ENCODE measurements at places on chromosomes 6 and 20.
A peak's percentile ranks its signal among the peaks of the same experiment; 100 is the strongest.

DNA sequence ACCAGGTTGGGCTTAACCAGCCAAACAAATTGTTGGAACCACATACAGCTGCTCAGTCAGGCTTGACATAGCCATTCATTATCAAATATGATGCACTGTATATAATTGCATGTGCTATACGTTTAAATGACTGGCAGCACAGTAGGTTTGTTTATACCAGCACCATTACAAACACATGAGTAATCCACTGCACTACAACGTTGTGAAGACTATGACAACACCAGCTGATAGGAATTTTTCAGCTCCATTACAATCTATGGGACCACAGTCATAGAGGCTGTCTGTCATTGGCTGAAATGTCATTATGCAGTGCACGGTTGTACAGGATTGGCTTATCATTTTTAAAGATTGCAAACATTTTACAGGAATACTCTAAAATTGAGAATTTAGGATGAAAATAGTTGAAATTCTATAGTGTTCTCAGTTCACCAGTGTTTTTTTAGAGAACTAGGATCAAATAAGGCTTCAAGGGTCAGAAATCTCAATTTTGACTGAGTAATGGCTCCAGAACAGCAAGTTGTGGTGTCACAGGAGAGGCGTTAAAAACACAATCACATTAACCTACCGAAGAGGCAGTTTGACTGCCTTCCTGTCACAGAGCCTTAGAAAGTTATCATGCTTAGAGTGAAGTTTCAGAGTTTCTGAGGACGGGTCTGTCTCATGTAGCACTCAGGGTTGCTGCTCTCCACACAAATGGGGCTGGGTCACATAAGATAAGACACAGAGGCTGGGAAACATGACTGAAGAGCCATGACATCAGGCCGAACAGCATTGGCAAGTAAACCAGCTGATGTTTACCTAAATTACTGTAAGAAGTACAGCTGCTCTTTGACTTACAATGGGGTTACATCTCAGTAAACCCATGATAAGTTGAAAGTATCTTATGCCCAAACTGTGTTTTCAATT, 60.7 kb upstream of the SMLR1 start:
- DNase-seq = no peak

GRCh38 chr6:82245376-82245775, 2.2 kb downstream of the IBTK start:
- no peak for DNase-seq

- no peak for DNase-seq
Observed at GRCh38 chr20:52812231-52812847, 159.8 kb upstream of the TSHZ2 start.

DNA sequence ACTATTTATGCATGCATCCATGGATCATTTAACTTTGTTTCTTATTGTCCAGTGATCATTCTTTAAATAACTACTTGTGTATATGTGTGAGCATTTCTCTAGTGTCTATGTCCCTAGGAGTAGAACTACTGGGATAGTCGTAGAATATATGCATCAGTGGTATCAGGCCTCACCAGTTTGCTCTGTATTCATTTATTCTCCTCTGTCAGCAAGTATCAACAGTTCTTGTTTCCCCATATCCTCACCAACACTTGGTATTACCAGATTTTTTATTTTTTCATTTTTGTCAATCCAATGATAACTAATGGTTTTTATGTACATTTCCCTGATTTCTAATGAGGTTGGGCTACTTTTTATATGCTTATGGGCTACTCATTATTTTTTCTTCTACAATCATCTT, 27.9 kb downstream of the CTNNBL1 start:
- DNase-seq = no peak

- DNase-seq = no peak
Observed at GRCh38 chr6:159676890-159677505, 16.0 kb downstream of the SOD2 start.

- DNase-seq = no peak
Observed at GRCh38 chr6:52104979-52105378, 17.6 kb upstream of the PKHD1 start.

DNA sequence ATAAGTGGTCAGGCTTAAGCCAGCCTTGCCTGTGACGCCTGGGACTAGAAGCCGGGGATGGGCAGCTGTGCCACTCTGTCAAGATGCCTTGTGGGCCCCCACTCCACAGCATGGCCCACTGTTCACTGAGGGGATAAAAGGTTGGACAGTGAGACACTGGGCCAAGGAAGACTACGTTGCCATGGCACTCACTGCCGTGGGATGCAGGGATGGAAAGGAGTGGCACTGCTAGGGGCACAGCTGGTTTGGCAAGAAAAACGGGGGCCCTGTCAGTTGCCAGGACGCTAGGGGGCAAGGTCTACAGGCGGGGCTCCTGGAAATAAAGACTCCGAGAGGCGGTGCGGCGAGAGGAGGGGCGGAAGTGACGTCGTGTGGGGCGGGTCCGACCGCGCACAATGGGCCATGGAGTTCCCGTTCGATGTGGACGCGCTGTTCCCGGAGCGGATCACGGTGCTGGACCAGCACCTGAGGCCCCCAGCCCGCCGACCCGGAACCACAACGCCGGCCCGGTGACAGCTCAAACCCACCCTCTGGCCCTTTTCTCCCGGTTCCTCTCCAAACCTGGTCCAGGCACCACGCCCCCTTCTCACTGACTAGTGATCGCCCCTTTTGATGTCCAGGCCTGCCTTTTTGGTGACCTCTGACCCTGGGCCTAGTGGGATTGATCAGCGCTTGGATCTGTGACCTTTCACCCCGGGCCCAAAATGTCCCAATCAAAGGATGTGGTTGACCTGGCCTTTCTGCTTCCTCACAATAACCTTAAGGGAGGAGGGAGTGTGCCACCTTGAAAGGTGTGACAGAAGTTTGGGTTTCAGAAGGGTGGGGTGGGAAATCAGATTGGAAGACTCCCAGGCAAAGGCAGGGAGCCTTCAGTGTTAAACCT, at the start of gene ATAT1:
ATAT1 (plus strand) TSS at position 391 of the 883 bp plus-strand sequence.
- DNase-seq = peak; percentile 70

DNA sequence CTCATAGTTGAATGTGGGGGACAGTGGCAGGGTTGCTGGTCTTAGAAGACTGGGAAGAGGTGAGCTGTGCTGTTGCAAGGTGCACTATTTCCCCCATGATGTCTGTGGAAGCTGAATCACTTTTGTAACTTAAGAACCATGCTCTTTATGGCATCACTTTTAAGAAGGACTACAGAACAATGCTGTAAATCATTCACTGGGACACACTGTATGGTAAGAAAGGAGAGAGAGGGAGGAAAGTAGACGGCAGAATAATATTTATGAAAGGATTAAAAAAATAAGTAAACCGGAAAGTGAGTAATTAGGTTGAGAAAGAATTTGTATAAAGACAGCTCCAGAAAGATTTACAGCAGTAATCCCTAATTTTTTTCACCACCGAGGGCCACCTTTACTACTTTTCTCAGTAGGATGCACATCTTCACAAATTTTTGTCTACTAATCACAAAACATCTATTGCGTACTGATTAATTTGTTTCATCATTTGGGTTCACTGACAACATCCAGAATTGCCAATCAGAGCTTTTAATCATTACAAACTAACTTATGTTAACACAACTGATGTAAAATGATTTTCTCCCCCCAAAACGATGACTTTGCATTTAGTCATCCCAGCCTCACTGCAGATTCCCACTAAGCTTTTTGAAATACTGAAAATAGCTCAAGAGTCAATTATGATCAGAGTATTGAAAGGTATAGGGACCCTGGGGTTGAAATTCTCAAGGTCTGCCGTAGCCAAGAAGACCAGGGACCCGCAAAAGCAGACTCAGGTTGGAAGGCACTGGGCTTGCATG, 560.7 kb upstream of the NOX3 start:
- DNase-seq = no peak

DNA sequence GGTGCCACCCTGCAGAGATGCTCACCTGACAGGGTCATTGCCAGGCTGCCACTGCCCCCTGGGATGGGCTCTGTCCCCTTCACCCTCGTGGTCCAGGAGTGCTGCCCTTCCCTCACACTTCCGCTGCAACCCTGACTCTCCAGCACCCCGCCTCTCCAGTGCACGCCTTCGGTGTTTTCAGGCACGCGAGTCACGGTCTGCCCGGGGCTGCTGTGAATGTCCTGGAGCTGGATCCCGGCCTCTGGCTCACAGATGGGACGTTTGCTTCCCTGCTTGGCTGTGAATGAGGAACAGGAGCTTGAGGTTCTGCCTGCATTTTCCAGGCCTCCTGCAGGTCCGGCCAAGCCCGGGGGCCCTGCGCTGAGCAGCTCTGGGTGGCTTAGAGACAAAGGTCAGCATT, 343.4 kb downstream of the SMOC2 start:
- DNase-seq = no peak

DNA sequence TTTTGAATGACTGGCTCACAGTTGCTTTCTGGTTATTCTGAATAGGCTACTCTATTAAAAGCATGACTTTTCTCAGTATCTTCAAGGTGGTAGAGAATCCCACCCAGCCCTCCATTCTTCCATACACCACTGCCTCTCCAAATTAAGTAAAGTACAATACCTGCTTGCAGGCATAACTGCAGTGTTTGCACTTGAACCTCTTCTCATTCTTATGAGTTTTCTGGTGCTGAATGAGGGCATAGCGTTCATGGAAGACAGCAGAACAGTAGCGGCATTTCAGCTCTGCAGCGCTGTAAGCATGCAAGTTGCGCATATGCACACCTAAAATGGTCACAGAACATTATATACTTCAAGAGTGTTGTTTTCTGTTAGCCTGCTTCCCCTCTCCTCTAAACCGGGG, 12.5 kb downstream of the CTCFL start:
- DNase-seq = no peak

- DNase-seq = no peak
Observed at GRCh38 chr6:3764516-3765335, 13.2 kb upstream of the PXDC1 start.

DNA sequence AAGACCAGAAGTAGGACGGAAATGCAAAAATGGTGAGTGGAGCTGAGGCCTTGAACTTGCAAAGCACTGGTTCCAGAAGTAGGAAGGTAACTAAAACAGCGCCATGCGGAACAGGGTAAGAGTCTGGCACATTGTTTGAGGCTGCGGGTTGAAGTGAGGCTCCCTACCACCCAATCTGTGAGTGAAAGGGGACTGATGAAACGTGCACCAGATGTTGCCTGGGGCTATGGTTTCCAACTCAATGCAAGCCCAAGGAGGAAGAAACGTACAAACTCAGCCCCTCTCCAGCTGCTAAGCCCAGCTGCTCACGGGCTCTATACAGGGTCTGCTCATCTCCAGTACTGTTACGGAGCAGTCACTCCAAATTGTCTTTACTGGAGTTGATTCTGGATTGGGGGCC, 68.7 kb upstream of the KCNK16 start:
- DNase-seq = no peak

DNA sequence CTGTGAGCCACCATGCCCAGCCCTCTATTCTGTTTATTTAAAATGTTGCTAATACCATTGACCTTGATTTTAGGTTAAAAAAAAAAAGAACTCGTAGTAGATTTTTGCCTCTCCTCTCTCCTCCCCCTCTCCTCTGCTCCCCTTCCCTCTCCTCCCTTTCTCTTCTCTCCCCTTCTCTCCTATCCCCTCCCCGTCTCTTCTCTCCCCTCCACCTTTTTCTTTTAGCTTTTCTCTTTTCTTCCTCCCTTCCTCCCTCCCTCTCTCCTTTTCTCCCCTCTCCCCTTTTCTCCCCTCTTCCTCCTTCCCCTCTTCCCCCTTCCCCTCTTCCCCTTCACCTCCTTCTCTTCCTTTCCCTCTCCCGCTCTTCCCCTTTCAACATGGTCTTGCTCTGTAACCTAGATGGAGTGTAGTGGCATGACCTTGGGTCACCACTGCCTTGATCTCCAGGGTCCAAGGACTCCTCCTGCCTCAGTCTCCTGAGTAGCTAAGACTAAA, 223.8 kb downstream of the ZFAND3 start:
- no peak for DNase-seq

DNA sequence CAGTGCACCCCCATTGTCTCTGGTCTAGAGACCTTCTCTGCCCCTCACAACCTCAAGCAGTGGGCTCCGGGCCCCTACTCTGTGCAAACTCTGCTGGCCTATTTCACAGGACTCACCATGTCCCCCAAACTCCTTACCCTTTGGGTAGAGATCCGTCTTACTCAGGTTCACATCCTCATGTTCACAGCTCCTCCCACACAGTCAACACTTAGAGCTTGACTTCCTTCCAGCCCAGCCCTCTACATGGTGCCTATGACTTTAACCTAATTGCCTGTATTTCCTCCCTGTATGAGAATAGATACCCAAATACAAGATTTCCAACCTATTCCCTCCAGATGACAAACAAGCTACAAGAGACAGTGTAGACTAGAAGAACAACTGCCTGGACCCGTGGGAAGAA, 528.6 kb upstream of the JARID2 start:
- DNase-seq = no peak

GRCh38 chr6:133160536-133160935, 80.6 kb upstream of the EYA4 start:
- DNase-seq = no peak

DNA sequence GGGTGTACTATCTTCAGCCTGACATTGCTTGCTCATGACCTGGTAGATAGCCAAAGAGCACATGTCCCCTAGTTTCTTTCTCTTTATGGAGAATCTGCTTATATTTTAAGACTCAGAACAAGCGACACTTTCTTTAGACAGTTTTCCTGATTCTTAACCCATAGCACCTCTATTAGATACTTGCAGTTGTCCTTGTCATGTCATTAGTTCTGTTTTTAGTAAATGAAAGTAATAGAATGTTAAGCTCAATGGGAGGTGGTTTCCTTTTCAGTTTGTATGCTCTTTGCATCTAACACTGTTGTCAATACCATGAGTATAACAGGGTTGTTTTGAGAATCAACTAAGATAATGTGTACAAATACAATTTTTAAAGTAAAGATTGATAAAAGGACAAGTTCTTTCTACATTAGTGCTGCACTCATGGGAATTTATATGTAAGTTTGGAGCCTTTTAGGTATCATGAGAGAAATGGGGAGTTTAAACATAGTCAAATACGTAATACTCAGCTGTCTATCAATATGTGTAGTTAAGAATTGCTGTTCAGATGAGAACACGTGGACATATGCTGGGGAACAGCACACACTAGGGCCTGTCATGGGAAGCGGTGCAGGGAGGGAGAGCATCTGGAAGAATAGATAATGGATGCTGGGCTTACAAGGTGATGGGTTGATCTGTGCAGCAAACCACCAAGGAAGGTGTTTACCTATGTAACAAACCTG, 124.3 kb downstream of the GRM1 start:
- DNase-seq = no peak

DNA sequence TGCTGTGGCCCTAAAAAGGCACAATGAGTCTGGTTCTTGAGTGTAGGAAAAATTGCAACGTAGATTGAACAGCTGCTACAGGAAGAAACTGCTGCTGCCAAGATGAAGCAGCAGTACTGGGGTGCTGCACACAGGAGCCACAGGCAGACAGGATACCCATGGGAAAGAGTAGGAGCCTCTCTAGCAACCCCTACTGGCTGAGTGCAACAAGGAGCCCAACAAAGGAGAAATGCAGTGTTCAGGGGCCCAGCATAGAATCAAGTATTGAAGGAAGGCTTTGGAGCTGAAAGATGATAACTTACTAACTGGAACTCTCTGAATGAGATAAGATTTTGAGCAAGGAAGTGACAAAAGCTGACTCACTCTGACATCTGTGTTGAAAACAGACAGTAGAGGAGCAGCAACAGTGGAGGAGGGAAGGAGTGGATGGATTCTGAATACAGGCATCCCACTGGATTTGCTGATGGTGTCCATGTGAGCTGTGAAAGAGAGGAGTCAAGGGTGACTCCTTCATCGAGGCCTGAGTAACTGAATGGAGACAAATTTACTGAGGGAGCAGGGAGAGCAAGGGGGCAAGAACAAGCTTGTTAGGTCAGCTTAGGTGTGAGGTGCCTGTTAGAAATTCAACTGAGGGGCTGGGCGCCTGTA, 534.7 kb upstream of the JARID2 start:
- no peak for DNase-seq
